ENCODE measurements at places on chromosomes 6 and 20.

DNA sequence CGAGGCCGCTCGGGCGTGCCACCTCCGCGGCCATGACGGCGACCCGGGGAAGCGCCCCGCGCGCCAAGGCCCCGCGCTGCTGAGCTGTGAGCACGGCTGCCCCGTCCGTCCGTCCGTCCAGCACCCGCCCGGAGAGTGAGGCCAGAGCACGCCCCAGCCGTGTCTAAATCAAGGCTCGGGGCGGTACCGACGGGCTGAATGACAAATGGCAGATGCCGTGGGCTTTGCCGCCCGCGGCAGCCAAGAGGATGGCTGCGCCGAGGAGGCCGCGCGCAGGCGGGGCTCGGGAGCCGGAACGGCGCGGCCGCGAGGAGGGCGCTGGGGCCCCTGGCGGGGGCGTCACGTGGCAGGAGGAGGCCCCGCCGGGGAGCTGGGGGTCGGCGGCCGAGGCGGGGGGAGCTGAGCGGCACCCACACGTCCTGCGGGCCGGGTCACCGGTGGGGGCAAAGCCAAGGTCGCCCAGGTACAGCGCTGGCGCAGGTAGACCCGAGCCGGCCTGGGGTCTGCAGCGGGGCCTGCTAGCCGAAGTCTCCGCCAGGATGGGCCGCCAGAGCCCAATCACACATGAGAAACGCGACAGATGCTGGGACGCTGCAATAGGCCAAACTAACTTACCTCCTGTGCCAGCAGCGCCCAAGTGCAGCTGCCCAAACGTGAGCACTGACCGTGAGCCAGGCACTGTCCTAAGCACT lies at the start of gene PLAGL1:
Gene PLAGL1 (minus strand): TSS at position 140 of the 692 bp plus-strand sequence. CDS start 60,123 bp downstream, outside the sequence.
- peak; percentile 64 for DNase-seq

- peak; percentile 78 for DNase-seq
Observed at GRCh38 chr20:11274141-11274594, 600.4 kb upstream of the JAG1 start.

DNA sequence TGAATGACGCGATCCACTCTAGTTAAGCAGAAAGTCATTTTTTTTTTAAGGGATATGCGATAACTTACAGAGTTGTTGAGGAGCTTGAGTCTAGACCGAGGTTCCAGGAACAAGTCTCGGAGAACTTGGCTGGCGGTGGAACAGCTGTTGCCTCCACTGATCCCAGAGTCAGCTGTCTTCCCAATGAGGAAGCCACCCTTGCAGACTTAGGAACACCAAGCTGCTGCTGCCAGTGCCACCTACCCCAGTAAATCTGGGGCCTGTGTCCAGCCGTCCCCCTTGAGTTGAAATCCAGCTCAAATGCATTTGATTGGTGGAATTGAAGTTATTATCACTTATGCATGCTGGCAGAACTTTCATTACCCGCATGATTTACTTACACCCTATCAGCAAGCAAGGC lies 6.7 kb downstream of the PFDN4 start:
- no peak for DNase-seq

- DNase-seq: no peak
Observed at GRCh38 chr6:141290941-141291721, 841.6 kb upstream of the GJE1 start.

DNA sequence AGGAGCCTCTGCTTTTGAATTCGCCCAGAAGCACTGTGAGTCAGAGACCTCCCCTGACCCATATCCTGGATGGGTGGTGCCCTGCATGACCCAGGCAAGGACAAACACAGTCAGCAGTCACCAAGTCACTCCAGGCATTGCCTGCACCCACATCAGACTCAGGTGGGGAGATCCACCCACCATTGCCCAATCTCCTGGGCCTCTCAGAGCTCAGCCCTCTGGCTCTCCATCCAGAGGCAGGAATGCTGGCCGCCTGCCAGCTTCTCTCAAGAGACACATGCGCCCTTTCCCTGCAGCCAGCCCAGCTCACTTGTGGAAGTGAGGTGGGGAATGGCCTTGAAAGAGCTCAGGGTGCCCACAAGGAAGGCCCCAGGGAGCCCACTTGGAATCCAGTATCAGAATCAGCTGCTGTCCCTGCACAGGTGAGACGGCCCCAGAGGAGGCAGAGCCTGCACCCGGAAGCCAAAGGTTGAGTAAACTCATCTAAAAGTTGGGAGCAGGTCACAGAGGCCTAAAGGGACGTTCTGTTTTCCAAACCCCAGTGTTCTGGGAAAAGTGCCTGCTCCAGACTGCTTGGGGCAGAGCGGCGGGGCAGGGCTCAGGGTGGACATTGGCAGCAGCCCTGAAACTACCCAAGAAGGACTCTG lies 129.8 kb downstream of the PREX1 start:
- DNase-seq: peak; percentile 95

DNA sequence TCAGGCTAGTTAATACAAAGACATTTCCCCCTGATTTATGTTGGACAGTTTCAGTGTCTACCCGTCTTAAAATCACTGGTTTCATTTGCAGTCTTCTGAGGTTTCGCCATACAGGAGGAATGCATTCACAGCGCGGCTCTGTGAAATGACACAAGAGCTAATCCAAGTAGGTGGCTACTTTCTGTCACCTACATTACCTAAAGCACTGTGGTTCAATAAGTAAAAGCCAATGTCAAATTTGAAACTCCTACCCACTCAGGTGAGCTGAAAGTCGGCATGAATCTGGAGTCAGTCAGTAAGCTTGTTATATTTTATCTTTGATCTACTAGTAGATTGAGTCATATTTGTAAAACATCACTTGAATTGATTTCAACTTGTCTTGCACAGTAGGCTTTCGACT lies 370.8 kb downstream of the LAMA2 start:
- DNase-seq: no peak

GRCh38 chr6:39083231-39083634 lies 31.8 kb downstream of the SAYSD1 start:
- no peak for DNase-seq

DNA sequence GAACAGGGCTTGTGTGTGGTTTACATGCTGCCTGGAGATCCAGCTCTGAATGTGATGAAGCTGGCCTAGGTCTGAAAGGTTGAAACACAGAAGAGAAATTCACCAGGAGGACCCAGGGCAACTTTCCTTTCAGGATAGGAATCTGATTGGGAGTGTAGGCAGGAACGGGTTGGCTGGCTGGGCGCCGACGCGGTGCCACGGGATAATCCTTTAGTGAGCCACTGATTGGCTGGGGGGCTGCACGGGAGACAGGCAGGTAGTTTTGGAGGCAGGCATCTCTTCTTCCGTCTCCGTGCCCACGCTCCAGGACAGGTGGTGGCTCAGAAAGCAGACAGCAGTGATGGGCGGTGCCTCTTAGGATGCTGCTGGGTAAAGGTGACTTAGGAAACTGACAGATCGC lies 294.6 kb downstream of the CDH4 start:
- no peak for DNase-seq

- DNase-seq: peak; percentile 93
Observed at GRCh38 chr6:30154709-30155519, 6.1 kb downstream of the TRIM10 start.

DNA sequence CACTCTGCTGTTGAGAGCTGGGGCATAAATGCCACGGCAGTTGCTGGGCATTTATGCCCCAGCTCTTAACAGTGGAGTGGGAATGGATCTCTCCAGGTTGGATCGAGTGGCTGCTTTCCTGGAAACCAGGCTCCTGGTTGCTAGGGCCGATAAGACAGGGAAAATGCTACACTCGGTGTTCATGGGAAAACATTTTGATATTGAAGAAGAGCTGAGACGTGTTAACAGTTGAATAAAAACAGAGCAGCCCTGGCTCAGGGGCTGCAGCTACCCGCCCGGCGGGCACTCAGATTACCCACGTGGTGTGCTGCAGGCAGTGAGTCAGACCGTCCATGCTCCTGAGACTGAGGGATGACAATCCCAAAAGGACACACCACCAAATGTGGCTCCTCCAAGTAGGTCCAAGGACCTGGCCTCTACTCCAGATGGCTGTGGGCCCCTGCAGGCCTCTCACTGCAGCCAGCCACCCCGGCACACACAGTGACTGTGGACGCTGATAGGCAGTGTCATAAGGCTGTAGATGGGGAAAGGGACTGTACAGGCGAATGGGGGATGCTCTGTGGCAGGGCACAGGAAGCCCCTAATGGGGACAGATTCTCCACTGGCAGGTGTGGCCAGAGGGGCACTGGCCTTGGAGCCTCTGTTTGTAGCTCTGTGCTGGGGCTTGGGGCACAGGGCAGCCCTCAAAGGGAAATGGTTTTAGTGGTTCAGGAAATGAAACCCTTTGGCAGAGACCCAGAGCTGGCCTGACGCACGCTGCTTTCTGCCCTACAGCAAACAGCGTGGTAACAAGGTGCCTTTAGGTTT lies 237.8 kb downstream of the LY86 start:
- peak; percentile 81 for DNase-seq

DNA sequence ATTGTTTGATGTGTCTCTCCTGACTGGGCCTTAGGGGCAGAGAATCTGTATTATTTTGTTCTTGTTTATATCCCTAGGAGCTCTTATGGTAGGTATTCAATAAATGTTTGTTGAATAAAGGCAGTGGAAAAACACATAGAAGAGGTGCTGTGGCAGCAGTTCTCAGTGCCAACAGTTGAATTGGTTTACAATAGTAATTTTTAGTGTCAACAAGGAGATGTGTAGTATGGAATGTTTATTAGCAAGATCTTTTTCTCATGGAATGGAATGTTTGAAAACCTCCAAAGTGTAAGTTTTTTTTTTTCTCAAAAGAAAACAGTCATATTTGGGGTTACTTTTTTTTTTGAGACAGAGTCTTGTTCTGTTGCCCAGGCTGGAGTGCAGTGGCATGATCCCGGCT lies 28.0 kb downstream of the ASXL1 start:
- no peak for DNase-seq

DNA sequence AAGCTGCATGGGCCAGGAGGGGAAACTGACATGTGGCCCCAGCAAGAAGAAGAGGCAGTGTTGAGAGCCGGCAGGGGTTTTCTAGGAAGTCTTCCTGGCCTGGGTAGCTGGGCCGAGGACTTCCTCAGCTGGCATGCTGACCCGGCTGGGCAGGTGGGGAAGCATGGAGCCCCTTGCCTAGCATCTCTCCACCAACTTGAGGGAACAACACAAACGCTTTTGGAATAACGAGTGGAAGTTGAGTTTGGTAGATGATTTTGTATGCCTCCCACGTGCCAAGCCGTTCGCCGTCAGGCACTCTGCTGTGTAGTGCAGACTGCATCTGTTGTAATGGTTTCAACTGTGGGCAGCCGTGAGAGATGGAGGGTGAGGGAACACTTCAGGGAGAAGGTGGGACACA lies 7.3 kb downstream of the TMEM181 start:
- no peak for DNase-seq

GRCh38 chr6:90095145-90095544 lies 200.9 kb downstream of the GJA10 start:
- DNase-seq: no peak

- DNase-seq: no peak
Observed at GRCh38 chr6:156425359-156426020, 351.7 kb upstream of the ARID1B start.

DNA sequence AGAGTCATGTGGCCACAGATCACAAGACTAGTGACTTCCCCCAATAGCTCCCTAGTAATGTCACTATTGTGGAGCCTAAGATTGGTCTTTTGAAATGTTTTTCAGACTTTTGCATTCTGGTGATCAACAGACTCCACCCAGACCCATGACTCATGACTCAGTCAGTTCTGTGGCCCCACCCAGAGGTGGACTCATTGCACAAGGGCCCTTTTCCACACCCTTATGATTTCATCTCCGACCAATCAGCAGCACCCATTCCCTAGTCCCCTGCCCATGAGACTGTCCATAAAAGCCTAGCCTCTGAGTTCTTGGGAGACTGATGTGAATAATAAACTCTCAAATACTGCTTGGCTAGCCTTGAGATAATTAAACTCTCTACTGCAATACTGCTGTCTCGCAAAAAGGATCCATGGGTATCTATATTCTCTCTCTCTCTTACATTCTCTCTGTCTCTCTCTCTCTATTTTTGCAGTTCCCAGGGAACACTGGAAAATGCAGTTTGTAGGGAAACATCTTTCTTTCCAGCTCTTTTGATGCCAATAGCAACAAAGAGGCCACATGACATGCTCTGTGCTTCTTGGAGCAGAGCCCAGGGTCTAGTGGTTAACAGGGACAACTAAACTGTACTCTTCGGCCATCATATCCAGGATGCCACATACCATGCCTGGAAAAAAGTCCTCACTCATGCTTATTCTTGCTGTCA lies 71.3 kb upstream of the IYD start:
- DNase-seq: peak; percentile 96

- DNase-seq: peak; percentile 57
Observed at GRCh38 chr20:63223121-63223825, 7.3 kb upstream of the YTHDF1 start.

DNA sequence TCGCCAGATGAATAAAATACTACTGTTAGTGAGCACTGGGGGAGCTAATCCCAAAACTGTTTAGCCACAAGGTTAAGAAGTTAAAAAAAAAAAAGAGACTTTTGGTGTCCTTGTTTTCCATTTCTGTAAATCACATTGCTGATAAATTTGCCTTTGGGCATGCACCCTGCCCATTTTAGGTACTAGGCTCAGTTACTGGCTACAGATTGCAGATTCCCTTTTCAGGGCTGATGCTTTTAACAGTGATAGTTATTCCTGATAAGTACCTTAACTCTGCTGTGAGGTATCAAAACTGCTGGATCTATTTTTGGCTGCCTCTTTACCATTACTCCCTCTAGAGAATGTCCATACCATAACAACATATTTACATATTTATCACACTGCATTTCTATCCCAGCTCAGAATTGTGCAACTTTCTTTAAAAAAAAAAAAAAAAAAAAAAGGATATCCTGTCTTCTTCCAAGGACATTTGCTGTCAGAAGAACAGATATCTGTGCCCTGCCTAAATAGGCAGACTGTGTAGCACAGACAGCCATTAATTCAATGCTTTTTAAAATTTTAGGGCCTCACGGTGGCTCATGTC lies 94.5 kb downstream of the SSR1 start:
- DNase-seq: no peak

- DNase-seq: peak; percentile 84
Observed at GRCh38 chr20:48025051-48025515, 239.8 kb upstream of the SULF2 start.

DNA sequence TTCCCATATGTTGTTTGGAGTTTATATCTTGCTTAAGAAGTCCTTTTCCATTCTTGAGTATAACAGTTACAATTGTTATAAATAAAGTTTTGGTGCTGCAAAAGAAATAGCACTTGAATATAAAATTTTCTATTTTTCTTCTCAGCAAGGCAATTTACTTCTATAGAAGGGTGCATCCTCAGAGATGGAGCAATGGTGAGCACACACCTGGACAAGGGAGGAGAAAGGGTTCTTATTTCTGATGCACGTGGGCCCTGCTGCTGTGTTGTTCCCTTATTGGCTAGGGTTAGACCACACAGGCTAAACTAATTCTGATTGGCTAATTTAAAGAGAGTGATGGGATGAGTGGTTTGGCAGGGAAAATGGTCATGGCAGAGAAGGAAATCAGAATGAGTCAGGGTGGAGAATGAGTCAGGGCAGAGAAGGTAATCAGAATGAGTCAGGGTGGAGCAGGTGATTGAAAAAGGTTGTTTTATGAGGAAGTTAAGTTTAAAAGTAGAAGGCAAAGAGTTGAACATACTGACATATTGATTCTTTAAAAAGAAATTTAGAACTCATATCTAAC lies 38.0 kb downstream of the CST8 start:
- DNase-seq: peak; percentile 51

DNA sequence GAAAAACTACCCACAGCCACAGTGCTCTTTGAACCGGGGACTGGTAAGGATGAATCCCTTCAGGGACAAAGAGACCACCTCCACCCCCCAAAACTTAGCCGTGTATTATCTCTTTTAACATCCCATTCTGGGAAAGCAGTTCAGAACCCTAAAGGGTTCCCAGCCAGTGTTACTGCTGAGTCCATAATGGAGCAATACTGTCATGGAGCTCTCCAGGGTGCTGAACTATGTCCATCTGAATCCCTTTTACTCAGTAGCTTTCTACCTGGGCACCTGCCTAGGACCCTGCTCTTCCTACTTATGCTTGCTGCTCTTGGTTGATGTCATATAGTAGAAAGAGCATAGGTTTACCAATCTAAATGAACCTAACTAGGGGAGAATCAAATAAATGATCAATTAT lies 22.3 kb upstream of the SAYSD1 start:
- DNase-seq: peak; percentile 69

Measured in MCF 10A (cell line).